ENCODE measurements at places on chromosomes 6 and 20.

- no peak for DNase-seq
Observed at GRCh38 chr6:53910834-53911233, 116.0 kb downstream of the LRRC1 start.

DNA sequence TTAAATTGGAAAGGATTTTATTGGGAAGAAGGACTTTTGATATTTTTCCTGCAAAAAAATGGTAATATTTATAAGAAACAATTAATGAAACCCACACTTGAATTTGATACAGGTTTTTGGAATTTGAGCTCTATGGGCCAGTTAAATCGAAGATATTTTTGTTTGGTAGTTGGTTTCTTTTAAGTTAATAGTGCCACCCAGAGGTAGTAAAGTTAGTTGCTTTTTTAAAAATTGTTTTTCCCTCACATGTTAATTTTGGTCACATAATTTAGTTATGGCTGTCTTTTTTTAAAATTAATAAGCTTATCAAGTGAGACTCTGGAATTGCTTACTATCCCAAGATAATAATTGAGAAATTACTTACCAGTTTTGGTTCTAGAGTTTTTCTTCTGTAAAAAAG is 7.1 kb downstream of the PRIM2 start:
- DNase-seq, result no peak

- no peak for DNase-seq
Observed at GRCh38 chr6:167825332-167826229, 1.1 kb upstream of the AFDN start.

DNA sequence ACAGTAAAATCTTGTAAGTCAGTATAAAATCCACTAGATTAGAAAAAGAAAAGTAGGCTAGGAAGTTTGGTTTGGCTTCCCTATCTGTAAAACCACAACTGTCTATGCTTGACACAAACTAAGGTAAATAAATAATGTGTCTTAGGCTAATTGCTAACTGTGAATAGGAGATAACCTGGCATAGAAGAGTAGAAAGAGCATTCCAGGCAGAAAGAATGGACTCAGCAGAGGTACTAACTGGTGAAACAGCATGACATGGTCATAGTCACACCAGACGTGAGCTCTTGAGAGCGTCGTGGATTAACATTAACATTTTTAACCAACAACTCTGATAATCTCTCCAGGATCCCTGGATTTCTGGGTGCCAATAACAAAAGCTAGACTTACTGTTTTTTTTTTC is 8.7 kb upstream of the WTAP start:
- no peak for DNase-seq

DNA sequence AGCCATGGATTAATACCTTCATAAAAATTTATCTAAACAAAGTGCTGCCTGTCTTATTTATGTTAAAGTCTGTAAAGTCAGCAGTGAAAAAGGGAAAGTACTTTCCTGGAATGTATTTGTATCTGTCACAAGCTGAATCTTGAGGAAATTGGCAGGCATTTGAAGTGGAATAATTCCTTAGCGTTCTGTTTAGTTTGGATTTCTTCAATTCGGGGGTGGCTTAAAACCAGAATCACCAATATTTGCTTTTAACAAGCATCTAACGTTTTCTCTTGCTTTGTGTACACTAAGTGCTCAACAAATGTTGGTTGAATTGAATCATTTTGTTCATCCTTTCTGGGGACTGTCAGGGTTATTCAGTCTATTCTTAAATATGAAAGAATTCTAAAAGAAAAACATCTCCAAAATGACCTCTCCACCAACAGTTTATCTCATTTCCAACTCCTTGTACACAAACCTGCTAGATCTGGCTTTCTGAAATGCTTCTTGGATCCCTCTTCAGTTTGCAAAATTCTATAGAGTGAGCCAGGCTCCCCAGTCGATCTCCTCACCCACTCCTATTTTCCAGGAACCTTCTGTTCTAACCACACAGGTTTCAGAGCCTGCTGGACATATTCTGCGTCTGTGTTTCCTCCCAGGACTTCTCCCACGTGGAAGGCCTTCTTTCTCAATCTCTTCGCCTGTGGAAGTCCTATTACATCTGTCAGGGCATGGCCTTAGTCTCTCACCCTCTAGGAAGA is 2.0 kb upstream of the NPEPL1 start:
- no peak for DNase-seq
